Fibroblast of lung (primary cell): ENCODE measurements at places on chromosomes 12 and 14. TPM values are rescaled to one million over a fixed set of nuclear protein-coding genes. Genes with fewer than 3 reads are reported as not detected.

DNA sequence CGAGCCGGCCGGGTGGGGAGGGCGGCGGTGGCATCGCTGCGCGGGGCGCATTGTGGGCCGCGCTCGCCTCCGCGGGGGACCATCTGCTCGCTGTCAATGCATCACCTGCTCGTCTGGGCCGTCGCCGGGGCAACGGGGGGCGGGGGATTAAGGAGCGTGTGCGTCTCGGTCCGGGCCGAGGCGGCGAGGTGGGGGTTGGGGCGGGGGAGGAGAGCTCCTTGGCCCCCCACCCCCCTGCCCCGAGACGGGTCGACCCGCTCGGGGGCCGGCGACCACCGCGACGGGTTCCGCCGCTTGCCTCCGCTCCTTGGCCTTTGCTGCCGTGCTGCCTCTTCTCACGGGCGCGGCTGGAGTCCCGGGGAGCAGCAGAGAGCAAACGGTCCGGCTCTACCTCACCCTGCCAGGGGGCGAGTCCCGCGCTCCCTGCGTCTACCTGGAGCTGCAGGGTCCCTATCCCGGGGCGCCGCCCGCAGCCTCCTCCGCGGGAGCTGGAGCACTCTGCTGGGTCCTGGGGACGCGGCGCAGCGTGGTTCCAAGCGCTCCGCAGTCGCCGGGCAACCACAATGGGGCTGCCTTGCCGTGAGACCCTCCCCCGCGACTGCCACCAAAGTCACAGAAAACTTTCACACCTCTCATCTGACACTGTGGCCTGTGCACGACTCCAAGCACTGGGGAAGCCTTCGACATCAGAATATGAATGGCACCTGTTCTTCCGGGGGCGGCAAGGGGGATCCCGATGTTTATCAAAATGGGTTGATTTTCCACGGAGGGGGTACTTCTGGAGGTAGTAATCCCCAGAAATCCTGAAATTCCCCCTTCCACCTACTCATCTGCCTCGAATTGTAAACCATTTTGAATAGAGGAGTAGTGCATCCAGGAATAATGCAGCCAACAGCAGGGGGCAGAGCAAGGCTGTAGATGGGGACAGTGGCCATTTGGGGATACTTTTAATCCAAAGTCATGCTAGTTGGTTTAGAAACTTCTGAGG lies at the start of gene C12orf42:
TSS of gene C12orf42 (minus strand) at position 500 of the 988 bp plus-strand sequence. CDS start 17,542 bp downstream, outside the sequence.
- peak; percentile 15 for DNase-seq

GRCh38 chr14:70995671-70996070 lies 88.4 kb downstream of the PCNX1 start:
- DNase-seq = no peak

DNA sequence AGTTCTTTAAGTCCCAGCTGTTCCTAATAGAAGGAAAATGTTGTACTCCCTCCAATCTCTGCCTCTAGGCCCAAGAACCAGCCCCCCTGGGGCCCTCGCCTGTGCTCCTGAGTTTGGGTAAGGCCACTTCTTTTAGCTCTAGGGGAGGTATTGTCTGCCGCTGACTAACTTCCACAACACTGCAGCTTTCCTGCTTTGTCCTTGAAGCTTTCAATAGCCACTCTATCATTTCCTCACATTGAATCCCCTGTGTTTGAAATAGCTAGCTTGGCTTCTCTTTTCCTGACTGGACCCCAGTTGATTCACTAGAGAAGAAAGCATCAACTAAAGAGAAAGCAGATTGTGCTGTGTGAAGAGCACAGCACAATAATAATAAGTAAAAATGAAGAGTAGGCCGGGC lies 28.8 kb downstream of the KRT80 start:
- DNase-seq = no peak

- no peak for DNase-seq
These were observed 495 bp downstream of the TMEM121 start for GRCh38 chr14:105526776-105527380.

DNA sequence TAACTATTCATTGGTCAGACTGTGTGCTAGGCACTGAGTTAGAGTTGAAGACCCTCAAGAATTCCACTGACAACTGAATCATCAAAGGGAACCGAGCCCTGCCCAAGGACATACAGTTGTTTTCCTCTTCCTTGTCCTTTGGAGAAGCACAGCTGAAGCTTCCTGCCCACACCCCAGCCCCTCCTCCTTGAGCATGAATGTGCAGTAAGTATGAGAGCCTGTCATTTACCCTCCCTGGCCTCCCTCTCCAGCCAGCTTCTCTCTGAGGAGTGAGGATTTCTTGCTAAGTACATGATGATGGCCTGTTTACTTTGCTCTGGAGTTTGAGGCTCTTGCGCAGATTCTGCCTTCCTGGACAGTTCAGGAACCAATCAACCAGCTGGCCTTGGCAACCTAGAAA lies 235.2 kb downstream of the CACNA1C start:
- DNase-seq = peak; percentile 57

- peak; percentile 10 for DNase-seq
These were observed 116.6 kb upstream of the NPAS3 start for GRCh38 chr14:32821964-32822653.

DNA sequence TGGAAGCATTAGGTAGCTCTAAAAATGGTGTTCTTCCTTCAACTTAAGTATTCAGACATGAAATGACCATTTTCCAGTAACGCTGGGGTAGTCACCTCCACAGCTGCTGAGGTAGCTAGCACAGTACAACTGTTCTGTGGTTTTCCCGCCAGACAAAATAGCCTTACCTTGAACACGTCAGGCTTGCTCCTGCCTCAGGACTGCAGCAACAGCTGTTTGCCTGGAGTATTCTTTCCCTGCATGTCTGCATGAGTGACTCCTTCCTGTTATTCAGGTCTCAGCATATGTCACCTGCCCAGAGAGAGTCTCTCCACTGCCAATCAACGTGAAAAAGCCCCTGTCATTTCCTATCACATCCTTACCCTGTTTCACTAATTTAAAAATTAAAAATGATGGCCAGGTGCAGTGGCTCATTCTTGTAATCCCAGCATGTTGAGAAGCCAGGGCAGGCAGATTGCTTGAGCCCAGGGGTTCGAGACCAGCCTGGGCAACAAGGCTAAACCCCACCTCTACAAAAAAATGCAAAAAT lies 37.9 kb downstream of the WDR89 start:
- DNase-seq = no peak

DNA sequence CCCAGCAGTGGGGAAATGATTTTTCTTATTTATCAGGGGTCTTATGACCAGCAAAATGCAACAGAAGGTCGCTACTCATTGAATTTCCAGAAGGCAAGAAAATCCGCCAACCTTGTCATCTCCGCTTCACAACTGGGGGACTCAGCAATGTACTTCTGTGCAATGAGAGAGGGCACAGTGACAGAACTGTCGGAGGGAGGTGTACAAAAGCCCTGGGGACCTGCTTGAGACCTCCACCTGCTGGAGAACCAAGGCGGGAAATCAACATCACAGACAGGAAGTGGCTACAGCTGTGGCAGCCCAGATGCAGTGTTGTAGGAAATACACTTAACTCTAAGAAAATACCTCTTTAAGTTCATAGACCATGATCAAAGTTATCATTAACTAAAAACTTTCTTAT lies 250.9 kb upstream of the OR4E1 start:
- DNase-seq = no peak

DNA sequence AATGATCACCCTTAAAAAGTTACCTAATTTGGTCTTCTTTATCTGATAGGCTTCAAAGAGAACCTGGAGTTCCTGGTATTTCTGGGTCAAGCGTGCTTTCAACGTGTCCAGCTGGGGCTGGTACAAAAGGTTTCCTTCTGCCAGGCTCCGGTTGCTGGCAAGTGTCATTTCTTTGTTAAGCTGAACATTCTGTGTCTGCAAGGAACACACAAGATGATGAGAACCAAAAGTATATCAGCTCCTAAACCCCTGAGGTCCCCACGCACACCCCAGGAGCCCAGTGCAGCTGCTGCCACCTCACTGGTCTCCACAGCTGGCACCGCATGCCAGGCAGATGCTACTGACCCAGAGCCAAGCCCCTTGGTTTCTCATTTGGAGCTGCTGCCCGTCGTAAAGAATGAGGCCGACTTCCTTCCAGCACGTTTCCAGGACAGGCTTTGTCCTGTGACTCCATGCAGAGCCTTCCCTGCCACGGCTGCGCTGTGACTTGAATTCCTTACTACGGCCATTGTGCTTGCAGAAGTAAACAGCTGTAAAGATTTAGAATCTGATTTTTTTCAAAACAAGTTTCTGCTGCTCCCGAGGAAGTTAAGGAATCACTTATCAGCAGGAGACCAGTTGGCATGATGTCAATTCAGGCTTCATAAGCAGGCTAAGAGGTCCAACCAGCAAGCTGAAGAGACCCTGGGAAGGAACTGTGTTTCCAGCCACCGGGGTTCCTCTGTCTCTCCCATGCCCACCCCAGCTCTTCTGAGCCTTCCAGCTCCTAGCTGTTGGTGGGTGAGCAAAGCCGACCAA lies 24.9 kb downstream of the VPS37B start:
- DNase-seq = peak; percentile 67

- DNase-seq = no peak
These were observed 9.3 kb upstream of the APPL2 start for GRCh38 chr12:105245291-105245690.

DNA sequence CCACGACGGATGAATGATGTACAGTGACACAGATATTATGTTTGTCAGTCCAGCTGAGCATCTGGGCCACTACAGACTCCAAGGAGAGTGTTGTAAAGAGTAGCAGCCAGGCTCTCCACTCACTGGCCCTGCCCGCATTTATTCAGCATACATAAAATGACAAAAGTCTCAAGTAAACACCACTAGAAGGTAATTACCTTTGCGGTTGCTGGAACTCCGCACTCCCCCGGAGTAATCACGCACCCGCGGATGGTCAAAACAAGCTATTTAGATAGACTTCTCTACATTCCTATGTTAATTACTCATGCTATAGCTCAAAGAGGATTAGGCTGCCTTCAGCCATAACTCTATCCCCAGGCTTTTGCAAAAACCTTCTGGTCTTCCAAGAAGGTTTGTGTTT lies 18.8 kb upstream of the STRAP start:
- DNase-seq = no peak

The NAV3 gene
- total RNA-seq = 50.3 and 60.6 TPM in 2 replicates

The CD163 gene
- 0.26 TPM in 1 of 2 replicates, not detected in the other for total RNA-seq

The HOXC5 gene
- under 0.01 TPM in 1 of 2 replicates, not detected in the other for total RNA-seq
